Germinal center (tissue), 1 donor: ENCODE measurements at places on chromosomes 5 and 9.

- no peak for DNase-seq
Observed at GRCh38 chr5:138632900-138633489, 57.8 kb upstream of the HSPA9 start.

GRCh38 chr9:79857188-79857587 is 285.4 kb downstream of the TLE4 start:
- DNase-seq, result no peak

DNA sequence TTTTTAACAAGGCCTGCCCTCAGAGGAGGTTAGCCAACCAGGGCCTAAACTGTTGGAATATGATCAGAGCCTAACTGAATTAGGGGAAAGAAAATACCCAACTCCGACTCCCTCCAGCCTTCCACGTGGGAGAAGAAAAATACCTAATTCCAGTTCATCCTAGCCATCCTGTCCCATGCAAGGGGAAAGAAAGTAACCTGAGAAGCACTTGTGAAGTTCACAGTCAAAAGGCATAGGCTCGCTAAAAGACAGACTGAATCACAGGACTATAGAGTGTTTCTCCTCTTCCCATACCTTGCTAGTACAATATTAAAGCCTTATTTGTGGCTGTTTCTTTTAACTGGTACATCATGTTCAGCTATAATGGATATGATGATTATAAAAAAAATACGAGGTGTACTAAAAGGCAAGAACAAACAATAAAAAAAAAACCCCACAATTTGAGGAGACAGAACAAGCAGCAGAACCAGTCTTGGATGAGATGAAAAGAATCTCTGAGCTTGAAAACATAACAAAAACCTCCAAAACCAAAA is 18.0 kb upstream of the ATP10B start:
- no peak for DNase-seq

GRCh38 chr9:89794918-89795317 is 190.1 kb downstream of the GADD45G start:
- no peak for DNase-seq

DNA sequence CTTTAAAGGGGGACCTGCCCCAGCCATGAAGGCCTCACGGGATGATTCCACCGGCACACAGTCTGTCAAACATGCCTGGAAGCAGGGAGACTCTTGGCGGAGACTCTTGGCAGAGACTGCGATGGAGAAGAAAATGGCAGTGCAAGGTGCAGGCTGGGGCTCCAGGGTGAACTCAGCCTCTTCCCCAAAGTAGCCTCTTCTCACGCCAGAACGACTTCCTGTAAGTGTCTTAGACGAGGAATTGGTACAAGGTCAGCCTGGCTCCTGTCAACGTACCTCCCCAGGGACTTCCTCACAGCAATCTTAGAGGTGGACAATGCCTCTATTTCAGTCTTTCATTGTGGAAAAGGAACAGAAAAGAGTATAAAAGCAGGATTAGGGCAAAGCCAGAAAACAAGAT is 109.3 kb downstream of the UGCG start:
- DNase-seq, result no peak

GRCh38 chr9:27355166-27355565 is 58.2 kb upstream of the EQTN start:
- no peak for DNase-seq

DNA sequence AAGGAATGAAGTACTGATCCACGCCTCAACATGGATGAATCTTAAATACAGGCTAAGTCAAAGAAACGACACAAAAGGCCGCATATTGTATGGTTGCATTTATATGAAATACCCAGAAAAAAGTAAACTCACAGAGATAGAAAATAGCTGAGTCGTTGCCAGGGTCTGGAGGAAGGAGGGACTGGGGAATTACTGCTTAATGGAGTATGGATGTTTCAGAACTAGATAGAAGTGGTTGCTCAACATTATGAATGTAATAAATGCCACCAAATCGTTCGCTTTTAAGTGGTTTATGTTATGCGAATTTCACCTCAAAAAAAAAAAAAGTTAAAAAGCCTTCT is 784 bp upstream of the MSANTD3 start:
- no peak for DNase-seq

DNA sequence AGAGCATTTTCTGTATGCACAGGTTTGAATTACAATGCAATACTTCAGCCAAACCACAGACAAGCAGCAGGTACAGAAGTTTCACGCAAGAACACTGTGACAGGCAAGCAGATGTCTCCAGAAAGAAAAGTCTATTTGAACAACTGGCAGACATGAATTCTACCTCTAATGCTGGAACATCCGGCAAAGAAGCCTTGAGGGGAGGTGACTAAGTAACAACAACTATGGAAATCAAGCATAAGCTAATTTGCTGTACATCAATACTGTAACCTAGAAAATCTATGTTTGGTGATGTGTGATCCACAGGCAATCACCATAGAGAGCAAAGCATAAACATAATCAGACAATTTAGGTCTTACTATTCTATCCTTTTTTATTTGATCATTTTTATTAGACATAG is 65.5 kb downstream of the PLK2 start:
- no peak for DNase-seq

DNA sequence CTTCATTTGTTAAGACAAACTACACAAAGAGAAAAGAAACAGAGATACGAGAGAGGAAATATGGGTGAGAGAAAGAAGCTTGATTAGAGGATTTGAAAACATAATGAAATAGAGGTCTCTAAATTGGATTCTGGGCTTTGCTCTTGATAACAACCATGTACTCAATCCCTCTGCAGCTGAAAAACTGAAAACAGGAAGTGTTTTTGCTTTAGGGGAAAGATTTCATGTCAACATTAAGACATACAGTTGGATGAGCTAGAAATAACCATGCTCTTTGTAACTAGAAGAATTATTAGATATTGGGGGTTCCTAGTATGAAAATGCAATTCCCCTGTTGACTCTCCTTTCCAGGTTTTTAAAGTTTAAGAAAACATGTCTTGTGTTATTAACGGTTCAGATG is 21.9 kb downstream of the CRHBP start:
- no peak for DNase-seq

DNA sequence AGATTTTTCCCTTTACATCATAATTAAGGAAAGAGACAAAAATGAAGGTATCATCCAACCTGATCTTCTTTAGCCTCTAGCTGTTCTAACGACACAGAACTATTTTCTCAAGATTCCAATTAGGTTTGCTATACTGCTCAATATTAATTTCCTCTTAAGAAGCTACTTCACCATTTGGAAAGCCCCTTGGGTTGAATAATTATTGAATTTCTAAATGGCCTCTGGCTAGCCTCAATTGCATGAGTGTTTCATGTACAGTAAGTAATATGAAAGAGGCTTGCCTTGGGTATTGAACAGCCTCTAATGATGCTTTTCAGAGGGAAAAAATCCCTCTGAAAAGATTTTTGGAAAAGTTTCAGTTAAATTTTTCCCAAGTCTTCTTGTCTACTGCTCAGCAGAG is 3.7 kb upstream of the MOB3B start:
- no peak for DNase-seq

DNA sequence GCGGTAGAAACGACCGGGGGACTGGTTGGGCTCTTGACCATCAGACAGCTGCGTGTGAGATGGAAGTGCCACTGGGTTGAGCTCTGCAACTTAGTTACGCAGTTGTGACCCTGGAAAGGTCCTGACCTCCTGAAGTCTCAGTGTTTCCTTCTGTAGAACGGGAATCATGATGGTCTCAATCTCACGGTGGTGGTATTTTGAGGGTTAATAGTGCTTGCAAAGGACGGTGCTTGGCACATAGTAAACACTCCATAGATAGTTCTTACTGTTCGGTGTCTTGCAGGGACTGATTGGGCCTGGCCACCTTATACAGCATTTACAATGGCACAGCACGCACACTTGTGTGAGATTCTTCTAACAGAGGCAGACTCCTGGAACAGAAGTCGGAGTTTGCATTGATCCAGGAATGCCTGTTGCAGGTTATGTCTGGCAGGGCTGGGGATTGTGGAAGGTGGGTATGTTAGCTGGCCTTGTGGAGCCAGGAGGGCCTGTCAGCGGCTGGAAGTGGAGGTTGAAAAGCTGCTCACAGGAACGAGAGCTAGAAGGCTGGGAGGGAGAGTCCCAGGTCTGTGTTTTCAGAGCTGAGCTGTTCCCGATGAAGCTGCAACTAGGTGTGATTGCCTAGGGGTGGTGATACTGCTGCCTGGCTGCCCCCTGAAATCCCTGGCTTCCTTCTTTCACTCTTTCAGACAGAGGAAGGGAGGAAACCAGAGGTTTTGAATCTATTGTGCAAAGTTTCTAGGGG is 962 bp upstream of the TXN start:
- no peak for DNase-seq

GRCh38 chr9:130768265-130768664 is 66.8 kb upstream of the ABL1 start:
- DNase-seq, result no peak

DNA sequence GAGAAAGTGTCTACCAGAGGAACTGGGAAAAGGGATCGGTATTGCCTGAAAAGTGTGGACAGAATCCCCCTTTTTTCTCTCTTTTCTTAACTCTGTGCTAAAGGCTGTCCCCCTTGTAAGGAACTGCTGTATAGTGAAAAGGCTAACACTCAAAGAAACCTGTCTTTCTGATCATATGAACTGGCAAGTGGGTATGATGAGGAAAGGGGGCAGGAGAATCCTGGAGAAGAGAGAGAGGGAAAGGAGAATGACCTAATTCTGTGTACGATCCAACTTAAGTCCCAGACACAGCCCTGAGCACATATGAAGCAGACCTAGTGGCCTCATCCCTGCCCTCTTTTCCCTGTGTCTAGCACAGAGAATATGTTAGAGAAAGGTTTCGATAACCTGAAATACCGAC is 967 bp downstream of the ANKRD31 start:
- DNase-seq, result no peak

- DNase-seq, result no peak
Observed at GRCh38 chr9:136935651-136936050, 8.9 kb downstream of the FBXW5 start.

- no peak for DNase-seq
Observed at GRCh38 chr5:151737431-151737830, 21.0 kb downstream of the ATOX1 start.

GRCh38 chr5:53545744-53546143 is 14.7 kb upstream of the NDUFS4 start:
- no peak for DNase-seq

DNA sequence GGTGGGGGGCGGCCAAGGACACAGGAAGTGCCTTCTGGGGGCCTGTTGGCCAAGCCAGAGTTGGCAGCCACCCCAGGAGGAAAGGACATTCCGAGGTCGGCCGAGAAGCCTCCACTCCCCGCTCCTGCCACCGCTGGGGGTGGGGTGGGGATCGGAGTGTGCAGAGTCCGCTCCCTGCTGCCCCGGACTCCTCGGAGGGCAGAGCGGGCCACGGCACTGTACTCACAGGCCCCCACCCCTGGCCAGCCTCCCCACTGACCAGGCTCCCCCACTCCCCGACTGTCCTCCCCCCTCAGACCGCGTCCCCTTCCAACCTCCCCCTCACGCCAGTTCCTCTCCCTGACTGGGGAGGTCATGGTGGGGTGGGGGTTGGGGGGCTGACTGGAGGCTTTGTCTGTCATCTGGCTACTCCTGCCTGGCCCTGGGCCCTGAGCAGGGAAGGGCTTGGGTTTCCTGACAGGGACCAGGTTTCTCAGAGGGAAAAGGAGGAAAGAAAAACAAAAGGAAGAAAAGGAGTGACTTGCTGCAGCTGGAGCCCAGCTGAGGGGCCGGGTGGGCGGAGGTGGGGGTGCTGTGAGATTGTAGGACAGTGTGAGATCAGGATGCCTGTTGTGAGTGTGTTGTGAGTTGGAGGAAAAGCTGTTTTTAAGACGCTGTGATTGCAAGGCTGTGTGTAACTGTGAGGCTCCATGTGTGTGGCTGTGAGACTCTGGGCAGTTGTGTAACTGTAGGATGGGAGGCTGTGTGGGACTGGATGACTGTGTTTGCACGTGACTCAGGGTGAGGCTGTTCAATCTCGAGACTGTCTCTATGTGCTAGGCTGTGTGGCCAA is 29.7 kb downstream of the CNTFR start:
- DNase-seq, result no peak

- no peak for DNase-seq
Observed at GRCh38 chr9:27703216-27703980, 130.1 kb upstream of the C9orf72 start.

- no peak for DNase-seq
Observed at GRCh38 chr5:139306197-139306596, 12.7 kb downstream of the MATR3 start.

- no peak for DNase-seq
Observed at GRCh38 chr5:68395926-68396511, 180.5 kb downstream of the PIK3R1 start.

- DNase-seq, result no peak
Observed at GRCh38 chr9:121656941-121657470, 5.6 kb downstream of the DAB2IP start.

DNA sequence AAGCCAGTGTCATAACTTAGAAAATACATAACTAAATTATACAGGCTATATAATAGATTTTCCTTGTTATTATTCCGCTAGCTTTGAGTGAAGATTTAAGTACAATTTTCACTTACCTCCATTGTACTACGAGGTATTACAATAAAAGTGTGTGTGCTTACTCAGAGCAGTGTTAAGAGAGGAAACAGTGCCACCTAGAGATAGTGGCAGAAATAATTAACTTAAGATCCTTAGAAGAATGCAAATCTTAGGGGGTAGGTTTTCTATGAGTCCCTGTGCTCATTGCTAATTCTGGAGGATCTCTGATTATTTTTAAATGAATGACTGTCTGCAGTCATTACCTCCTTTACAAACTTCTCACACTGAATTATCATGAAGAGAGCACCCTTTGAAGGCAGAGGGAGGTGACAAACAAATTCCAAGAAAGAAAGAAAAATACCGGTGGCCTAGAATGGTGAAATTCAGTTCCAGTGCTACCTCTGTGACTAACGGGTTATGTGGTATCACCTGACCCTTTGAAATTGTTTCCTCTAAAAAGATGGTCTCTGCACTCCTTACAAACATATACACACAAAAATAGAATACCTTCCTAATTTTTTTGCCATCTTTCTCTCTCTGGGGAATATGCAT is 379.8 kb downstream of the TRIM36 start:
- peak; percentile 6 for DNase-seq

- DNase-seq, result peak; percentile 81
Observed at GRCh38 chr9:134243778-134244467, 79.6 kb upstream of the RNU6ATAC start.

GRCh38 chr5:141615991-141616720 is 2.6 kb downstream of the DIAPH1 start:
- DNase-seq, result no peak

GRCh38 chr5:158033724-158034123 is 174.8 kb upstream of the CLINT1 start:
- DNase-seq, result no peak

GRCh38 chr5:16870878-16871277 is 65.2 kb downstream of the MYO10 start:
- no peak for DNase-seq

GRCh38 chr9:110877374-110877773 is 160.9 kb downstream of the LPAR1 start:
- DNase-seq, result no peak
